Heart left ventricle (tissue), 16 donors: ENCODE measurements at places on chromosomes 5 and 9.
A peak's percentile ranks its signal among the peaks of the same experiment; 100 is the strongest.

DNA sequence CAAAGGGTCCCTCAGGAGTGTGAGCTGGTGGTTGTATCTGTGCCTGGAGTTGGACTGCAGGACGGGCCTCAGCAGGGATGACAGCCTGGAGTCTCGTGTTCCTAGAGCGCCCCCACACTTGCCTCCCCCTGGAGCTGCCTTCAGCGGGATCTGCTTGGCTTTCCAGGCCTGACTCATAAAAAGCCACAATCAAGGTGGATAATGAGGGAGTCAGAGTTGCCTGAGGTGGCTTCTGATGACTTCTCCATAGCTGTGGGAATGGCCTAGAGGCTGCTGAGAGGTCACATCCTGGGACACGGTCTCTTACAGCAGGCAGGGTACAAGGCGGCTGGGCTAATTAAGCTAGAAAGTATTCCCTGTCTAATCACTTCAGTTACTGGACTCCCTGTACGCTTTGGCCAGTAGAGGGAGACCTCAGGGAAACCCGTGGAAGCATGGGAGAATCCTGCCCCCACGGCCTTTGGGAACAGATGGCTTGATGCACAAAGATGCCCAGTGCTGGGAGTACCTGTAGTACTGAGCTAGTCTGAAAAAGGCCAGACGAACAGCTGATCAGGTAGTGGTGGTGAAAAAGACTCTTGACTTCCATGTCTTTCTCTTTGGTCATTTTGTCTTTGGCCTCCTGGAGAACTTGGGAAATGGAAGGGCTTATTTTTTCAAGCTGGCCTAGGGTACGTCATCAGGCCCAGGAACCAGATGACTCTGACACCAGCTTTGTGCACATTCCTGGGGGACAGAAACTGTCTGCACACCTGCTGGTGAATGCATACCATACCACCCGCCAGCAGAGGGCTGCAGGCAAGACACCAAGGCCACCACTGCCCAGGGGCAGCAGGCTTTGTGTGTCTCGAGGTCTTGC is 16.1 kb upstream of the FRRS1L start:
- DNase-seq = no peak

DNA sequence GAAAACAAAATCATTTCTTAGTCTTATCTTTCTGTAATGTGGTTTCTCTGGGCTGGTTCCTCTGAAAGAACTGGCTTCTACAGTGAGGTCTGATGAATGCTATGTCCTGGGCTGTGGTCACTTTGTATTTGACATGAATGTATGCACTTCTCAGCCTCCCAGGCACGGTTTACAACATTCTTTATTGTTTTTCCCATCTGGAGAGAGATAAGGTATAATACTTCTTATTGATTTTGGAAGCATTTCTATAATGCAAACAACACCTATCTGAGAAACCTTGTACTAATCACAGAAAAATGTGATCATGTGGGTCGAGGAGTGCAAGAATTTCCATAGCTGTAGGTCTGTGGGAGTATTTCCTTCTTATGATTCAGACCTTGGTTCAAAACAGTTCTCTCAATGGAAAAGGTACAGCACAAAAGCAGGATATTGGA is 46.9 kb downstream of the ACTBL2 start:
- no peak for DNase-seq

DNA sequence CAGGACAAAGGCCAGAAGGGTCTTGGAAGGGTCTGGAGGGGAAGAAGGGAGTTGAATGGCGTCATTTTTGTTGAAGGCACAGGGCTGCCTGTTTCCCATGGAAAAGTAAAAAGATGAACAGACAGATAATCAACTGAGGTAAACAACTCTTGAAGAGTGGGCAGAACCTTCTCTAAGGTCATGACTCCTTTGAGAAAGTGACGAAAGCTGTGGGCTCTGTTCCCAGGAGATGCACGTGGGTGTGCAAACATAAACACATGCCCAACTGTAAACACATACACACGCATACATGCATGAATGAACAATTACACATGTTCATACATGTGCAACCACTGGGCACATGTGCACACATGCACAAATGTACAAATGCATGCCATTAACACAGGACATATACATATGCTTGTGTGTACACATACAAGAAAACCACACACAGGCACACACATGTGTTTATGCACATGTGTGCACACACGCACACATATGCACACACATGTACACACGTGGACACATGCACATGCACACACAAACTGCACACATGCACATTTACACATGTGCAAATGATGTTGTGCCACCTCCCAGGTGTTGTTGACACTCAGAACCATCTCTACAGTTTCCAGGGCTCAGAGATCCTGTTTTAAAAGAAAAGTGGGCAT is 143.3 kb downstream of the GADD45G start:
- no peak for DNase-seq

DNA sequence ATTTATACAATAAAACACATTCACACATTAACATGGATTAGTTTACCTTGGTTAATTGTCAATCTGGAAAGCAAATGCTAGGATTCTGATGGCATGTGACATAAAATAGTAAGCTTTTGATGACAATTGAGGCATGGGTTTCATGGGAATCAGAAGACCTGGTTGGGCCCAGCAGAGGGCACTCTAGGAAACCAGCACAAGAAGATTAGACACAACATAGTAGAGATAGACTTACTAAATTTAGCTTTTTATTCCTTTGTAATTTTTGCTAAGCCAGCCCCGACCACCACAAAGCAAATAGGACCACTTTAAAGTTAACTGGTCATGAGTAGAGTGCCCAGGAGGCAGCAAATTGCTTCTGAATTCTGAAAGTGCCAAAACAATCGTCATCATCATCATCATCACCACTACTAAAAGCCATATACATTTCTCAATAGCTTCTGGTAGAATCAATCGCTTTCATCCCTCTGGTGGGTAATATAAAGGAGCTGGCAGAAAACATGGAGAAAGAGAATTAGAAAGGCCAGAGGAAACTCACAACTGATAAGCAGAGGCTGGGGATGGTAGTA is 163.2 kb downstream of the ARRDC3 start:
- peak; percentile 26 for DNase-seq

GRCh38 chr5:115396688-115397087 is 100.2 kb upstream of the CCDC112 start:
- DNase-seq = no peak

GRCh38 chr5:157870837-157871834 is 12.2 kb upstream of the CLINT1 start:
- DNase-seq = no peak
